ENCODE measurements at places on chromosomes 11 and 22. TPM values are rescaled to one million over a fixed set of nuclear protein-coding genes. Genes with fewer than 3 reads are reported as not detected.

GRCh38 chr11:81380395-81380794, 1353.3 kb downstream of the FAM181B start:
- no peaks in the 10 kb centered on the region for H3K27me3 ChIP-seq
- no peaks in the 10 kb centered on the region for H3K36me3 ChIP-seq
- no peak overlapping the region for H3K27ac ChIP-seq
- H3K4me1 ChIP-seq = no peaks in the 10 kb centered on the region

- peak overlapping the region; percentile 81 for H3K4me3 ChIP-seq
- peaks cover 20% of the 10 kb centered on the region for H3K36me3 ChIP-seq
- no peaks in the 10 kb centered on the region for H3K27me3 ChIP-seq
- H3K4me1 ChIP-seq = peaks cover 39% of the 10 kb centered on the region
- peak overlapping the region; percentile 83 for H3K27ac ChIP-seq
- no peak for DNase-seq
Measured at GRCh38 chr11:61331651-61332050, 1.3 kb downstream of the DDB1 start.

The ARVCF gene
- total RNA-seq = 3.5 TPM

GRCh38 chr11:127521413-127521812, 520.8 kb upstream of the KIRREL3 start:
- H3K4me3 ChIP-seq = no peak overlapping the region
- H3K4me1 ChIP-seq = no peaks in the 10 kb centered on the region
- no peaks in the 10 kb centered on the region for H3K27me3 ChIP-seq
- no peak for DNase-seq
- no peaks in the 10 kb centered on the region for H3K36me3 ChIP-seq

DNA sequence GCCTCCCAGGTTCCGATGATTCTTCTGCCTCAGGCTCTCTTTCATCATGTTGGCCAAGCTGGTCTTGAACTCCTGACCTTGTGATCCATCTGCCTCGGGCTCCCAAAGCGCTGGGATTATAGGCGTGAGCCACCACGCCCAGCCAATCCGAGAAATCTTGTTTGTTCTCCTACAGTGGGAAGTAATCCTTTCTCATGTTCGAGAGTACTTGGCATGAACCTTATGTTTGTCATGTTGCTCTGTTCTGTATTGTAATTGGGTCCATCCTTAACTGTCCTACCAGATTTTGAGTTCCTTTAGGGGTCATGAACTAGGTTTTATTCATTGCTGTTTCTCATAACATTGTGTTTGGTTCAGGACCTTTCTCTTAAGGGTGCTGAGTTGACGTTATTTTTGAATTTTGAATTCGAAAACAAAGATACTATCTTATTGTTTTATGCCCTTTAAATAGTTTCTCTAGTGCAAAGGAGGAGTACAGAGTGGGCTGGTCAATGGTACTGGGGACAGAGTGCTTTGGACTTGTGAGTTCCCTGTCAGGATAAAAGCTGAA, 113.4 kb upstream of the RRM1 start:
- no peaks in the 10 kb centered on the region for H3K27me3 ChIP-seq
- peaks cover 63% of the 10 kb centered on the region for H3K4me1 ChIP-seq
- no peak overlapping the region for H3K4me3 ChIP-seq

DNA sequence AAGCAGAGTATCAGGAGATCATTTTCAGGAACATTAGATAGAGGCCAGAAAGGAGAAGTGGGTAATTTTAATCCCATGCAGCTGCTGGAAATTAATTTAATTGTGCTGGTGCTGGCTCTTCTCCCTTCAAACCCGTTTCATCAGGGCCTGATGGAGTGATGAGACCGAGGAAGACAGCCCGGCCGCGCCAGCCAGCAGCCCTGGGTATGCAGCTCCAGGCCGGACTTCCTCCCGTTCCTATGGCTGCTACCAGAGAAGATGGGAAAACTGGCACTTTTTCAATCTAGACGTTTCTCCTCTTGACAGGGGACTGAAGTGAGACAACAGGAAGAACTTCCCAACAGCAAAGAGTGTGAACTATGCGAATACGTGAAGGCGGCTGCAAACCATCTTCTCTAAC, 24.6 kb upstream of the ZBTB16 start:
- no peaks in the 10 kb centered on the region for H3K36me3 ChIP-seq
- H3K4me3 ChIP-seq = no peak overlapping the region
- peaks cover 6% of the 10 kb centered on the region for H3K4me1 ChIP-seq
